SK-N-SH (cell line): ENCODE measurements at places on chromosomes 12 and 14.

- DNase-seq: no peak
These were observed 456.7 kb downstream of the SLC16A7 start for GRCh38 chr12:60052483-60052882.

DNA sequence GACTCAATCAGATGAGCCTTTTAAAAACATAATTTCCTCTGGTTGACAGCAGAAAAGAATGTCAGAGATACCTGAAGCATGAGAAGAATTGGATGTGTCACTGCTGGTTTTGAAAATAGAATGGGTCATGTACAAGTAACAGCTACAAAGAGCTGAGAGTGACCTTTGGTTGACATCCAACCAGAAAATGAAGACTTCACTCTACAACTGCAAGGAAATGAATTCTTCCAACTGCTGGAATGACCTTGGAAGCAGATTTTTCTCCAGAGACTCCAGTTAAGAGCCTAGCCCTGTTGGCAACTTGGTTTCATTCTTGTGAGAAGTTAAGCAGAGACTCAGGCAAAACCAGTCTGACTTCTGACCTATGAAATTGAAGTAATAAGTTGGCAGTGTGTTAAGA is 505.9 kb downstream of the SLC16A7 start:
- DNase-seq: no peak

DNA sequence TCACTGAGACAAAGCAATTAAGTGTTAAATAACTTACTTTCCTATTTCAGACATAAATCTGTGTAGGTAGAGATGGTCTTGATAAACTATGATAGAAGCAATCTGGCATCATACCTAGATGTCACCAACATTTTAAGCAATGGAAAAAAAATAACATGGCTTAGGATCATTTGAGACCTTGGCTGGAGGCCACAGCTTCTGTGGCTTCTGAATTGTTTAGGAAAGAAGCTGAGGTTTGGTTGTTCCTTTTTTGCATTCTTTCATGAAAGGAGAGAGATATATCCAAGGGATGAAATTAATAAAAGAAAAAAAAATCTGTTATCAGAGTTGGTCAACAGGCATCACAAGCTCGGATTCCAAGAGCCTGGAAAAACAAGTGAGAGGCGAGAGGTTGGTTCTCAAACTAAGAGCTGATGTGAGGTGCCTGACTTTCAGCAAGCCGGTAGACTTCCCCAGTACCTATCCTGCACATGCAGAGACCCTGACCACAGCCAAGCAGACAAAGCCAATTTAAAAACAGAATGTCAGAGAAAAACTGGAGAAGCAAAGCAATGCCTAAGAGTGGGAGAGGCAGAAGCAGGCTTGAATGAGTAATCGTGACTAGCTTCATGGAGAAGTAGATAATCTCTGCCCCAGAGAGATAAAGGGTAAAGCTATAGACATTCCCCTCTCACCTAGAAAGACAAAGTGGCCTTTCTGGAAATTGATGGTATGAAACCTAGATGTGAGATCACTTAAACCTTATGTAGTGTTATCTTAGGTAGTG is 43.4 kb upstream of the ST8SIA1 start:
- no peak for DNase-seq

GRCh38 chr12:6135071-6135470 is 10.6 kb upstream of the VWF start:
- no peak for DNase-seq

DNA sequence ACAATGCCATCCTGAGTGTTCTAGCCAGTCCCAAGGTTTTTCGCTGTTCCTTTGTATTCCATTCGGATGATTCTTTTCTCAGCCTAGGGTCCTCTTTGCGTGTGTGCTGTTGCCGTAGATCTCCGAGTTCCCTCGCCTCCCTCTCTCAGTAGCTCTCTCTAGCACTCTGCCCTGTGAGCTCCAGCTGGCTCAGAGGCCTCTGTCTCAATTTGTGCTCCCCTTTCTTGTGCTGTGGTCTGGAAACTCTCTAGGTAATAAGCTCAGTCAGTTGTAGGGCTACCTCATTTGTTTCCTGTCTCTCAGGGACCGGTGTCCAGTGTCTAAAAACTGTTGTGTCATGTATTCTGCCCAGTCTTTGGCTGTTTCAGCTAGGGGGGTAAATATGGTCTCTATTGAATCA is 179.3 kb downstream of the PCNX1 start:
- DNase-seq: no peak

DNA sequence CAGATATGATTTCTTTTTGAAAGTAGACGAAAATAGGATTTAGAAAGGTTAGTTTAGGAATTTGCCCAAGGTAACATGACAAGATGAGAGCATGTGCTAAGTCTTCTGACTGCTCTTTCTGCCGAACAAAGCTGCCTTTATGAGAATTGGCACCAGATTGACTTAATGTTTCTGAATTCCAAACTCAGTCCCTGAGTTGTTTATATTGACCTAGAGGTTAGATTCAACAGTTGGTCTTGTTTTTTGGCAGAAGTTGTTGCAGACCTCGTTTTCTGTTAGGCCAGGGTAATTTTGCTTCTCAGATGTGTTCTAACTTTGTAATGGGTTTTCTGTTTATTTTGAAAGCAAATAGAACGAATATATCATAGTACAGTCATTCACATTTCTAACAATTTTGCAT is 61.5 kb upstream of the LRTM2 start:
- no peak for DNase-seq

GRCh38 chr12:1879633-1880032 is 38.8 kb downstream of the CACNA2D4 start:
- peak; percentile 1 for DNase-seq

GRCh38 chr14:73457041-73457923 is 1.1 kb downstream of the NUMB start:
- peak; percentile 41 for DNase-seq

DNA sequence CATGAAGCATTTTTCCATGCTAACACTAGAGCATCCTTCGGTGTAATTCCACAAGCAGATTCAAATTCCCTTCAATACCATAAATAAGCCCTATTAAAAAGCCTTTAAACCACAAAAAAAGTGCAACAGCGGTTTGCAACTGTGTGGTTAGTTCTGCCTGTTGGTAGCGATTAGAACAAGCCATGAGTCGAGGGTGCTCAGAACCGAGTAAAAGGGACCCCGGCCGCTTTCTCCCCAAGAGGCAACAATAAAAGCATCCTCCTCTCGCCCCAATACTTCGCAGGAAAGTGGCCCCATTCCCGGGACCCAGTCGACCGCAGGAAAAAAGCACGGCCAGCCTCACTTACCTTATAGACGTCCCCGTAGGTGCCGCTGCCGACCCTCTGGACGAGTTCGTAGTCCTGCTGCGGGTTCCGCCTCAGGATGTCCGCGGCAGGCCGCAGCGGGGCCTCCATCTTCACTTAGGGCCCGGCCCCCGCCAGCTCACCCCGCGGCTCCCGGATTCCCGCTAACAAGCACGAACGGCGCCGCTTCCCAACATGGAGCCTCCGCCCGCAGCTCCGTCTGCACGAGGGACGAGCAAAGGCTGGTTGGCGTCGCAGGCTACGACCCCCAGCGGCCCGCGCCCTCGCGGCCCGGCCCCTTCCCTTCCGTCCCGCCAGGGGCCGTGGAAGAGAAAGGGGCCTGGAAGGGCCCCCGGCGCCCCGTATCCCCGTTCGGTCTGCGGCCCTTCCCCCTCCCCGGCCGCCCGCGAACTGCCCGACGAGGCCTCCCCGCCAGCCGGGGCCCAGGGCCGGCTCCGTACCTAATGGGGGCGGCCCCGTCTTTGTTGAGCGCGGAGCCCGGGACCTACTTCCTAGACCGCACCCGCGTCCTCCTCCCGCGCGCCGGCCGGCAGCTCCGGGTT is 521 bp downstream of the MAP4K5 start:
- peak; percentile 82 for DNase-seq

DNA sequence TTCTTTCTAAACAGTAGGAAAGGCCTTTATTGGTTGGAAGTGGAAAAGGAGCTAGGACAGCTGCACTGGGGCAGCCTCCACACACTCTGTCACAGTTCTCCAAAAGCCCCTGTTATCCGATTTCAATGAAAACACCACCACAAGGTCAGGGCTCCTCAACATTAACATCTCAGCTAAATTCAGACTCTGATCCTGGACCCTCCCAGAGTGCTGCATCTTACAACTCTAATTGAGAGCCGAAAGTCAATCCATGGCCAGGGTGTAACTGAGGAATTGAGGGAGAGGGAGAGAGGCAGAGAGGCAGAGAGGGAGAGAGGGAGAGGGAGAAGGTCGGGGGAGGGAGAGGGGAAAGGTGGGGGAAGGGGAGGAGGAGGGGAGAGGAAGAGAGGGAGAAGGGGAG is 32.1 kb downstream of the DICER1 start:
- DNase-seq: no peak

DNA sequence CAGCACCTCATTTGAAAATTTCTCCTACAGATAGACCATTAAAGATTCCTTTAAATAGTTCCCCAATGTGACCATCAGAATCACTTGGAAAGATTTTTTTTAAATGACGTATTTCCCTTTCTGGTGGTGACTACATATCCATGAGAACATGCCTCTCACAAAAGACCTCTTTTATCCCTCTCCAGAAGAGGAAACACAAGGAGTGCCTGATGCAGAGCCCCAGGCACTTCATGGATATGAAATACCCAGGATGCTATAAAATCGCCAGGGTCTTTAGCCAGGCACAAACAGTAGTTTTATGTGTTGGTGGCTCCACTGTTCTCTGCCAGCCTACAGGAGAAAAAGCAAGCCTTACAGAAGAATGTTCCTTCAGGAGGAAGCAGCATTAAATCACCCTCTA is 97.1 kb downstream of the ETNK1 start:
- no peak for DNase-seq

DNA sequence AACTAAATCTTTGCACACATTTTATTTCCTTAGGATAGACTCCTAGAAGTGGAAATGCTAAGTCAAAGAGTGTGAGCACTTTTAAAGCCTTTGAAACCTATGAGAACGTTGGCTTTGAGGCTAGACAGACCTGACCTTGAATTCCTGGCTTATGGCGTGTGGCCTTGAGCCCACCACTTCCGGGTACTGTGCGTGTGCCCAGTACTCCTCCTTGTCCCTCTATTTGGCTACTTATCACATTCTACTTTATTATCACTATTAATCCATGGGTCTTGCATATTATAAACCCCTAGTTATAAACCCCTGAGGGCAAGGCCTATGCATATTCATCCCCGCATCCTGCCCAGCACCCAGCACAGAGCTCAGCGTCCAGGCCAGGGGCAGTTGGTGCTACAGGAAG is 26.0 kb upstream of the CD27 start:
- DNase-seq: no peak

DNA sequence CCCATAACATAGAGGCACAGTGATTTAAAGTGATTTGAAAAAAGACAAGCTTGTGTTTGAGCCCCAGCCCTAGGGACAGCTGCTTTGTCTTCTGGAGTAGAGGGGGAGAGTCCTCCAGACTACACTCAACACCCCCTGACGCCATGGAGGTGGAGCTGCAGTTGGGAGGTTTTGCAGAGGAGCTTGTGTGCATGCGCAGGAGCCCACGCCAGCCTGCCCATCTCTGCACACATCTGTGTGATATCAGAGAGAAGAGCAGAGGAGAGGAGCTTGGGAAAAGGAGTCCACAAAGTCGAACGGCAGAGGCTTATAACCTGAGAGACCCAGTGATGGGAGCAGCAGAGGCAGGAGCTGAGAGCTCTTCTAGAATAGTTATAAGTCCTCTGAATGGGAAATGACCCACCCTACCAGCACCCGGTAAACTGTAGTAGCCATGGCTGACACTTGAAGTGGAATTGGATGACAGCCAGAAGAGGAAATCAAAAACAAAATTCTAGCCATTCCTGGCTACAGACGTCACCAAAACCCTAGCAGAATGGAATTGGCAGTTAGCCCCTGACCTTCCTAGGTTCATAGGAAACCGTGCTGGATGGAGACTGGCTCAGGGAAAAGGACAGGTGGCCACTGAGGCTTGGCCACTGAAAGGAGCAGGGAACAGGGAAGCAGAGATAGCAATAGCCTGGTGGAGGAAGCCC is 185.1 kb upstream of the VASH1 start:
- DNase-seq: no peak

- no peak for DNase-seq
These were observed 114.7 kb upstream of the AMN1 start for GRCh38 chr12:31843398-31844095.
